Stimulated activated CD4-positive, alpha-beta T cell treated with anti-CD3 and anti-CD28 coated beads, Interleukin-1b, Interleukin-23, amount 100 ng/mL, for 1 hour (primary cell): ENCODE measurements at places on chromosomes 11 and 22.

DNA sequence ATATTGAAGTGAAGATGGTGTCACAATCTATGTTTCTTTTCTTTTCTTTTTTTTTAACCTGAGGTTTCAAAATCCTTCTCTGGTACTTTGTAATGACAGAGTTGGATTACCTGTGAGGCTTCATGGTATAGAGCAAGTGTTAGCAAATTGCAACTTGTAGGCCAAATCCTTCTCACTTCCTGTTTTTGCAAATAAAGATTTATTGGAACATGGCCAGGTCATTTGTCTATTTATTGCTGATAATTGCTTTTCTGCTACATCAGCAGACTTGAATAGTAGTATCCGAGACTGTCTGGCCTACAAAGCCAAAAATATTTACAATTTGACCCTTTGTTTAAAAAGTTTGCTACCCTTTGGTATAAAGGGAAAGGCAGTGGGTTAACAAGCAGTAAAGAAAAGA lies 1059.4 kb upstream of the CCDC90B start:
- DNase-seq: no peak

- DNase-seq: no peak
These were observed 18.0 kb upstream of the EIF3D start for GRCh38 chr22:36546932-36547331.

- no peak for DNase-seq
These were observed 14.5 kb upstream of the OR10V1 start for GRCh38 chr11:59728154-59728553.

DNA sequence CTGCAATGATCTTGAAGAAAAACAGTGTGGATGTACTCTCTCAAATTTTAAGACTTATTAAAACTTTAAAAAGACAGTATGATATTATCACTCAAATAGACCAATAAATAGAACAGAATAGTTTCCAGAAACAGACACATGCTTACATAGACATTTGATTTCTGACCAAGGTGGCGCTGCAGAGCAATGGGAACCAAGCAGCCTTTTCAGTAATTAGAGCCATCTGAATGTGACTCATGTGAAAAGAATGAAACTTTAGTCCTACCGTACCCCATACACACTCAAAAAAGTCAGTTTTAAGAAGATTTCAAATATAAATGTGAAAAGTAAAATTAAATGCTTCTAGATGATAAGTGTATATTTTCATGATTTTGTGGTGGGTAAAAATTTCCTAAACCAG lies 74.2 kb upstream of the MS4A8 start:
- no peak for DNase-seq

GRCh38 chr11:12631651-12632050 lies 42.6 kb upstream of the TEAD1 start:
- no peak for DNase-seq

DNA sequence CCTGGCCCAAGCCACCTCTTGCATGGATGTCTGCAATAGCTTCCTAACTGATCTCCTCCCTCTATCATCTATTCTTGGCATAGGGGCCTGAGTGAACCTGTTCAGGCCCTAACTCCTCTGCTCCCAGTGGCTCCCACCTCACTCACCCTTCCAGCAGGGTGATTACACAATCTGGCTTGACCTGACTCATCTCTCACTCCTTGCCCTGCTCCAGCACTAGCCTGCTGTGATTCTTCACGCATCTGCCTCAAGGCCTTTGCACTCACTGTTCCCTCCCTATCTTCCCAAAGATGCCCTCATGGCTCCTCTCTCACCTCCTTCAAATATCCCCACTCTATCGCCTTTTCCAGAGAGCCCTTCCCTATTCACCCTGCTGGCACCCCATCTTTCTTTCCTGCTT lies 10.5 kb downstream of the SCN4B start:
- no peak for DNase-seq

DNA sequence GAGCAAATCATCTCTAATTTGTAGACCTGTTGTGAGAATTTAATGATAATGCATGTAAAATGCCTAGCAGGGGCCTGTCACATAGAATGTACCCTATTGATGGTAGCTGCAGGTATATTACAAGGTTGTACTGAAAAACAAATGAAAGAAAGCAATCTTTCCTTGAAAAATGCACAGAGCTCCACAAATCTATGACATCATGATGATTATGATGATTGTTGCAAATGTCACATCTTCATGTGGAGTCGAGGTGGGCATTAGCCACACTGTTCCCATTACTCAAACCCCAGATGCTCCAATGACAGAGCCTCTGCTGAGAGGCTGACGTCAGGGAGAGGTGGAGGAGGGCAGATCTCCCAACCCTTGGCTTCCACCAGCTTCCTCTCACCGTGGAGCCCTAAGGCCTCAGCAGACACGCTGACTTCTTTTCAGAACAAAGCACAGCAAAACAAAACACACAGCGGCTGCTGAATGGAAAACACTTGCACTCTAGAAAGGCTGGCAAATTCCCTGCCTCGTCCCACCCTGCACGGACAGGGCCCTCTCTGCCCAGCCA lies 298.3 kb downstream of the KIRREL3 start:
- DNase-seq: no peak

GRCh38 chr11:106305458-106305857 lies 228.0 kb downstream of the AASDHPPT start:
- DNase-seq: no peak
